CD4-positive, alpha-beta memory T cell (primary cell): ENCODE measurements at places on chromosomes 6 and 20.
A peak's percentile ranks its signal among the peaks of the same experiment; 100 is the strongest.

- DNase-seq, result no peak
These were observed 99.5 kb upstream of the BHLHE23 start for GRCh38 chr20:63106108-63106764.

DNA sequence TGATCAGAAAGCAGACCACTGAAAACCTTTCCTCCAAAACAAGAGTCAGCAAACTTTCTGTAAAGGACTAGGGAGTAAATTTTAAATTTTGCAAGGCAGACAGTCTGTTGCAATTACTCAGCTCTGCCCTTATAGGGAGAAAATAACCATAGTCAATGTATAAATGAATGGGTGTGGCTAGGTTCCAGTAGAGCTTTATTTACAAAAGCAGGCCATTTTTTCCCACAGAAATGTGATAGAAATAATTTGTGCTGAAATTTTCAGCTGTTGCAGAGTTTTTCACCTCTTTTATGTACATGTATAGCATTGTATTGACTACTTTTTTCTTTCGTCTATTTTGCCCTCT is 7.7 kb downstream of the AMD1 start:
- no peak for DNase-seq

GRCh38 chr6:43862925-43863324 is 92.9 kb downstream of the VEGFA start:
- no peak for DNase-seq

- DNase-seq, result no peak
These were observed 639 bp upstream of the ZNF335 start for GRCh38 chr20:45972500-45973183.

GRCh38 chr6:87902383-87902782 is 145.3 kb upstream of the SPACA1 start:
- DNase-seq, result no peak

DNA sequence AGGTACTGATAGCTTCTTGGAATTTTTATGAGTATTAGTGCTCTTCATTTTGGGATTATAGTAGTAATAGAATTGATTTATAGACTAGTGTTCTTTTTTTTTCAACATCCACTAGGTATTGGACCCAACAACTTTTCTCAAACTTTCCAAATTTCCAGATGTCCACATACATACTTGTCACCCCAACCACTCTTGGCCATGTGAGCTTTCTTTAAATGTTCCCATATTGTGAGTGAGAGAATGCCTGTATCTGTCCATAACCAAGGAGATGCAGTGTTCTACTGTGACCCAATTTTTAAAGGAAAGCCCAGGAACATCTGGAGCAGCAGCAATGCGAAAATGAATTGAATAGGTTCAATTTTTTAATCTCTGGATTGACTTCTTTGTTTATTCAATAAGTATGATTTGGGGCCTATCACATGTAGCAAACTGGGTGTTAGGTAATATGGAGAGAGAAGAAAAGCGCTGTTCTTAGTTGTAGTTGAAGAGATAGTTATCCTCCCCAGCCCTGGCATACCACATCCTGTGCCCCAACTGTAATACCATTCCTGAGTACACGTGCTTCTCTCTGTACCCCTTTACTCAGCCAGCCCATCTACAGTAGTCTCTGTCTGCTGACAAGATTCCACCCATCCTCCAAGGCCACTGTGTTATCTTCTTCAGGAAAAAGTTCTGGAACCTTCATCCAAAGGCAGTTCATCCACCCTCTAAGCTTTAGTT is 116.8 kb upstream of the SUPT3H start:
- peak; percentile 46 for DNase-seq

- DNase-seq, result no peak
These were observed 122.3 kb downstream of the ANKS1A start for GRCh38 chr6:35011096-35012041.

- no peak for DNase-seq
These were observed 40.0 kb upstream of the KCNK16 start for GRCh38 chr6:39362487-39362865.
